Dorsolateral prefrontal cortex (tissue), 122 donors: ENCODE measurements at places on chromosomes 1 and 21. TPM values are rescaled to one million over a fixed set of nuclear protein-coding genes. Genes with fewer than 3 reads are reported as not detected.

DNA sequence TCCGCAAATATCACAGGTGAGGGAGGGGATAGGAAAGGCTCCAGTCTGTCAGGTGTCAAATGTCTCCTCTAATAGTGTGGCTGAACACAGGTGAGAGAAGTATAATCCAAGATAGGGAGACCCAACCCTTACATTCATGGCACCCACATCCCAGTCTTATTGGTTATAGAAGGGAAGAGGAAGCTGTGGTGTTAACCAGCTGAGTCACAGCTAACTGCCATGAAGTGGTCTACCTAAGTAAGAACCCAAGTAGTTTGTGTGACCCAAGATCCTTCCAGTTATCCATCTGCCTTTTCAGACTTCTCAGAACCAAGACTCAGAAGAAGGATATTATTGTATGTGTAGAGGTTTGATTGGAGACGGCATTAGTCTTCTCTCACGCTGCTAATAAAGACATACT lies 37.1 kb downstream of the DDAH1 start:
- DNase-seq: no peak

DNA sequence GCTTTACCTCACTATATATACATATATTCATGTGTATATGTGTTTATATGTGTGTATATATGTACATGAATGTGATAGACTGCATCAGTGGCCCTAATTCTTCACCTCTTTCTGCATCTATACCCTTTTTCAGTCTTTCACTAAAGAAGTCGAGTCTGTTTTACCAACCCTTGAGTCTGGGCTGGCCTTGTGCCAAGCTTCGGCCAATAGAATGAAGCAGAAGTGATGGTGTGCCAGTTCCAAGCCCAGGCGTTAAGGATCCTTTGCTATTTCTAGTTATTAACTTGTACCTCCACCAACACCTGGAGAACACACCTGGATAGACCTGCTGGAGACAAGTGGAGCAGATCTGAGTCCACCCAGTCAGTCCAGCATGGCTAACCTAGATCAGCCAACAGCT lies 61.6 kb upstream of the PPM1J start:
- no peak for DNase-seq

GRCh38 chr21:36396325-36396724 lies 11.1 kb downstream of the CHAF1B start:
- DNase-seq: no peak

GRCh38 chr1:46784666-46785065 lies 14.2 kb upstream of the CYP4B1 start:
- DNase-seq: no peak

DNA sequence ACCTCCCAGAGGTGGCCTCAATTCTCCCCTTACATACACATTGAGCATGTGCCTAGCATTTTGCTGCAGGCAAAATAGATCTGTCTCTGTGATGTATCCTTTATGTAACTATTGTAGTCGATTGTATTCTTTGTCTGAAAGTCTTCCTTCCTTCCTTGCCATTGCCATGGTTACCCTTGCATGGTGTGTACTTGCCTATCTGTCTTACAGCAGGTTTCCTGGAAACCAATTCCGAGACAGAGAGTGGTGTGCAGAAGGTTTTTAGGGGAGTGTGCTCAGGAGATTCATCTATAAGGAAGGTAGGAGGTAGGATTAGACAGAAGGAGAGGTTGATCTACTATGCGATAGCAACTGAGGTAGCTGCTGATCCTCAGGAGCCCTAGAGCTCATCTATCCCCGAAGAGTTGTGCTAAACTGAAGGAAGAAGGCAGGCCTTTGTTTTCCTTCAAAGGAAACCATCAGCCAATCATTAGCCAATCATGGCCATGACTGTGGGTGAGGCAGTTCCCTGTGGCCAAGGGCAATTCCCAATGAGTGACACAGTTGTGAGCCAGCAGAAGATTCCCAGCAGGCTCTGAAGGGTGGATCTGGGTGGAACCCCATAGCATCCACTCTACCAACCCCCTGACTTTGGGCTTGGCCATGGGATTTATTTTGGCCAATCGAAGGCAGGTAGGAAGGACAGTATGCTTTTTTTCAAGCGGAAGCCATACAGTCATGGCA lies 15.0 kb downstream of the CITED4 start:
- DNase-seq: no peak

- DNase-seq: no peak
Observed at GRCh38 chr1:53415432-53415831, 43.8 kb upstream of the DMRTB1 start.

DNA sequence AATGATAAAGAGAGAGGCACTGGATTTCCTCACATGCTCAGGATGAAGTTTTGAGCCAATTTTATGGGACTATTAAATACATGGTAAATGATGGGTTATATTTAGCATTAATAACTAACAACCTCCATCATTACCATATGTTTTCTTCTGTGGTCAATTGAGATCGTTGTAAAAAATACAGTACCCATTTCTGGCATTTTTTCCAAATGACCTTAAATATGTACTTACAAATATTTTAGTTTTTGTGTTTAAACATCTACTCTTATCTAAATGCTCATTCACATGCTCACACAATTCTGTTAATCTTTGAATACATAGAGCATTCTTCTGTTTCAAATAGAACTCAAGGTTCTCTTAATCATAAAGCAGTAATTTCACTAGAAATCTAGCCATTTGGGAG lies 330.0 kb upstream of the BRINP3 start:
- DNase-seq: no peak

DNA sequence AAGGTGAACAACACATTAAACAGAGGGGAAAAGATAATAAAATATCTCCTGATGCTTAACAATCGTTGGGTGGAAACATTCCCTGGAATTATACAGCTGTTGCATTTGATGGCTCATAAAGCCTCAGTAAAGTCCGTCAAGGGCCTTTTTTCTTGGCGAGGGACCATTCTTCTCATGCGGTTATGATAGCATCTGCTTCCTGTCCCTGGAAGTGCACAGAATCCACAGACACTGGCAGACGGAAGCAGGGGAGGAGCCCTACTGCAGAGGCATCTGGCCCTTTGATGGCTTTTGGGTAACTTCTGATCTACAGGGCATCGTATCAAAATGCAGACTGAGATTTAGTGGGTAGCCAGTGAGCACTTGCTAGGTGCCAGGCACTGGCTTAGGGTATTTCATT lies 286.9 kb downstream of the KIF26B start:
- DNase-seq: no peak

- no peak for DNase-seq
Observed at GRCh38 chr1:37239225-37239740, 205.0 kb upstream of the GRIK3 start.

GRCh38 chr1:203267347-203267846 lies 37.9 kb upstream of the BTG2 start:
- peak; percentile 83 for DNase-seq

GRCh38 chr1:201039876-201040275 lies 16.4 kb upstream of the KIF21B start:
- DNase-seq: no peak

DNA sequence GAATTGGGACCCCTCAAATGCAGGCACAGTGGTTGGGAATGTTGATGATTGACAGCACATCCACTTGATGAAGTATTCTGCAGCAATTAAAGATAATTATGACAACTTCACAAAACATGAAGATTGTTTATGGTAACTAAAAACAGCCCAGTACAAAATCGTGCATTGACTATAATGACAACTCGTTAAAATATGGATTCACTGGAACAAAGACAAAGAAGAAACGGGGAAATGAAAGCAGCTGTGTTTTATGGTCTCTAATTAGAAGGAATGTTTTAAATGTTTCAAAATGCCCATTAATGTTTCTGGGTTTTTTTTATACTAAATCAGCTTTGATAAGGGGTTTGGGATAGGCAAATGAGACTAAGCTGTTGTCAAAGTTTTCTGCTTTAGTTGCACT lies 36.1 kb downstream of the NIPAL3 start:
- DNase-seq: no peak

GRCh38 chr1:8510041-8510823 lies 192.3 kb downstream of the SLC45A1 start:
- no peak for DNase-seq

DNA sequence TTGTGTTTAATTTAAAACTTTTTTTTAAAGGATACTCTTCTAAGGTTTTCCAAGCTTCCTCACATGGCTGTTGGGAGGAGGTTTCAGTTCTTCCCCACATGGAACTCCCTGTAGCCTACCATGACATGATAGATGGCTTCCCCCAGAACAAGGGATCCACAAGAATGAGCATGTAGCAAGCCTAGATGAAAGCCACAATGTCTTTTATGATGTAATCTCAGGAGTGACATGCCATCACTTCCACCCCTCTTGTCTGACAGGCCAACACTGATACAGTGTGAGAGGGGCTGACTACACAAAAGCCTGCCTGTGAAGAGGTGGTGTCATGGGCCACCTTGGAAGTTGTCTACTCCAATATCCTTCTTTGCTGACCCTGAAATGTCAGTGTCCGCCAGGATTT lies 32.0 kb downstream of the CD34 start:
- DNase-seq: no peak

DNA sequence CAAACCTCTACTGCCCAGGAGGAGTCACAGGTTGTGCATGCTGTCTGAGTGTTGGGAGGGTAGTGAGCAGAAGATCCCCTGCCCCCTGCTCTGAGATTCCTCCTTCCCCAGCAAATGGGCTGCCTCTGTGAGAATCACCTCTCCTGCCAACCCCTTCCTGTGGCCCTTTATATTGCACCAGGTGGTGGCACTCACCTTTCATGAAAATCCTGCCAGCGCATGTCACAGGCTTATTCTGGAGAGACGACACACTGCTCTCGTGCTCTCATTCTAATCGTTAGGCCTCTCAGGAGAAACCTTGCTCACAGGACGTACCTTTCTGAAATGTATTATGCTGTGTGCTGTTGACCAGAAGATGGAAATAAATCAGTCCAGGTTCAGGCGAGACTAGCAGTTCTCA lies 113.7 kb downstream of the RGL1 start:
- DNase-seq: no peak

GRCh38 chr1:14524826-14525636 lies 73.5 kb upstream of the KAZN start:
- DNase-seq: no peak

DNA sequence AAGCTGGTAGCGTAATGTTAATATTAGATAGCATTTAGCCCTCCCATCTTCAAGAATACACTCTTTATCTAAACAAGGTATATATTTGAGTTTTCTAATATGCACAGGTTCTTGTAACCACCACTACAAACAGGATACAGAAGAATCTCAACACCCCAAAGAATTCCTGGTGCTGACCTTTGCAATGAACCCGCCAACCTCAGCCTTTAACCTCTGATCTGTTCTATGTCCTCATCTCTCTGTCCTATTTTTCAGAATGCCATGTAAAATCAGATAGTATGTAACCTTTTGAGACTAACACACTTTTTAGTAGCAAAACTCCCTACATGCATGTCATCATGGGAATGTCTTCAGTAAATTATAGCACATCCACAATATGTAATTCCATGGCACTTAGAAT lies 71.1 kb downstream of the LRRC8C start:
- DNase-seq: no peak

GRCh38 chr1:183609313-183609712 lies 19.1 kb upstream of the NCF2 start:
- DNase-seq: peak; percentile 82

DNA sequence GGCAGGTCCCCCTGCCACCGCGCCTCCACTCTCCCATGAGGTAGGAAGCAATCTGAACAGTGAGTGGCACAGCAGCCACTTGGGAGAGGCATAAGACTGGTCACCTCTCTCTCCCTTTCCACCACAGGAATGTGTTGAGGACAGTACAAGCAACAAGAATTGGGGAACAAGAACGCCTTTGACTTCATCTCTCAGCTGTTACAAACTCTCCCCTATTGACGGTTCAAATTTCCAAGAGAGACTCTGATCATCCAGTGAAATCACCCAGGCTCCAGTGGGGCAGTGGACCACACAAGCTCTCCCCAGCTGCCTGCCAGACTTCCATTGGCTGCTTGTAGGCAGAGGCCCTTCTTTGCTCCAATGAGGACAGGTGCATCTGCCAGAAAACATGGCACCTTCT lies 249.9 kb upstream of the JUN start:
- no peak for DNase-seq

- no peak for DNase-seq
Observed at GRCh38 chr1:58619286-58620054, 42.4 kb upstream of the TACSTD2 start.

DNA sequence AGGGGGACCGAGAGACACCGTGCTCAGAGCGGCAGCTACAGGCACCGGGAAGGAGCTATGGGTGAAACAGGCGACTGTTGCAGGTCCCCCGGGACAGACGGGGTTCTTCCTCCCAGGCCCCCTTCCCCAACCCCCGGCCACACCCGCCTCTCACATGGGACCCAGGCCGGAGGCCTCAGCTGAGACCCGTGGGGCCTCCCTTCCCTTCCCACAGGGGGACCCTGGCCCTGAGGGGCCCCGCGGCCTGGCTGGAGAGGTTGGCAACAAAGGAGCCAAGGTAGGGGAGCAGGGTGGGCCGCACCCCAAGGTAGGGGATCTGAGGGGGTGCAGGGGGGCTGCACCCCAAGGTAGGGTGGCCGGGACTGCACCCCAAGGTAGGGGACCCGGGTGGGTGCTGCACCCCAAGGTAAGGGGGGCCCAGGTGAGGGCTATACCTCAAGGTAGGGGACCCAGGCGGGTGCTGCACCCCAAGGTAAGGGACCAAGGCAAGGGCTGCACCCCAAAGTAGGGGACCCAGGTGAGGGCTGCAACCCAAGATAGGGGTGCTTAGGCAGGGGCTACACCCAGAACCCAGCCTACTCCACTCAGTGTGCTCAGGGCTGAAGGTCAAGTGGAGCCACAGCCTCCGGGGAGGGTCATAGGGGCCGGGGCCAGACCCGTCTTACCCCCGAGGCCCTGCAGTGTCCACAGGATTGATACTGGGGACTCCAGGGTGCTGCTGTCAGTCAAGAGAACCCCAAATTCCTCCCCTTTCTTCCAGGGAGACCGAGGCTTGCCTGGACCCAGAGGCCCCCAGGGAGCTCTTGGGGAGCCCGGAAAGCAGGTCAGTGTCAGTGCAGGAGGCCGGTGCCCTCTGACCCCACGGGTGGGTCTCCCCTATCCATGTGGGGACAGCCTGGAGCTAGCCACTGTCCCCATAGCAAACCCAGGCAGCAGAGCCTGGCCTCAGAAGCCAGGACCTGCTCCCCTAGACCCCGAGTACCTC lies 22.7 kb downstream of the COL6A2 start:
- no peak for DNase-seq

Gene SLC35D1
- total RNA-seq: 9.3 TPM

Gene CBR3
- total RNA-seq: 7.4 TPM

Gene ELF3
- 0.31 TPM for total RNA-seq

Gene SLC16A4
- 5.0 TPM for total RNA-seq

Gene OXCT2
- 3.7 TPM for total RNA-seq

Gene FLG2
- not detected for total RNA-seq

Gene MYCL
- total RNA-seq: 2.6 TPM

Gene SPATA1
- total RNA-seq: 1.5 TPM

Gene AGBL4
- total RNA-seq: 35.8 TPM

Gene CATSPER4
- not detected for total RNA-seq

Gene DDAH1
- total RNA-seq: 104 TPM

Gene CFAP74
- total RNA-seq: 13.0 TPM

Gene COL8A2
- 1.4 TPM for total RNA-seq

Gene FCRL2
- not detected for total RNA-seq

Gene DENND2C
- 2.3 TPM for total RNA-seq

Gene KRTAP19-3
- not detected for total RNA-seq

Gene HES4
- total RNA-seq: 27.3 TPM
